ENCODE measurements at places on chromosomes 4 and X. TPM values are rescaled to one million over a fixed set of nuclear protein-coding genes. Genes with fewer than 3 reads are reported as not detected.

GRCh38 chrX:15718283-15718970 is 19.6 kb upstream of the CA5B start:
- ATAC-seq, result no peak

DNA sequence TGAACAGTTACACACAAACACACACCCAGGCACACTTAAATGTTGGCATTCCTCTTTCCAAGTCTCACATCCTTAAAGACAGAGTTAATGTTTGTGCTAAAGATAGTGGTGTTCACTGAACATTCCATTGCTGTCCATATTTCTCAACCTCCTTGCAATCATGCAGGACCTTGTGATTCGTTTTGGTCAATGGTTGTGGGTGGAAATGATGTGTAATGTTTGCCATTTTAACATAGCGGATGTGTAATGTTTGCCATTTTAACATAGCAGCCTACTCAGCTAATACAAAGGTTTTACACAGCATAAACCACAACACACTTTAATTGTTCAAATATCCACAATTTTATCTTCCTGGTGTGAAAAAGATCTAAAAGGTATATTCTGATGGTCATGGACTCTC is 93.9 kb downstream of the CEP44 start:
- no peak for ATAC-seq

Gene SSX4
- total RNA-seq, result not detected

GRCh38 chr4:16227462-16227868 is 1.2 kb upstream of the TAPT1 start:
- ATAC-seq, result peak; percentile 1

Gene STS
- 5.0 TPM for total RNA-seq

Gene POU4F2
- 0.09 TPM for total RNA-seq

Gene PPP4R3C
- not detected for total RNA-seq

All from motor neuron (in vitro differentiated cells).